NCI-H187 (cell line): ENCODE measurements at places on chromosomes 5 and 9.

GRCh38 chr9:96413302-96414221 lies 4.6 kb downstream of the ZNF367 start:
- DNase-seq: no peak

GRCh38 chr5:172877466-172878260 lies 43.6 kb downstream of the ERGIC1 start:
- no peak for DNase-seq

- no peak for DNase-seq
Measured at GRCh38 chr9:90301277-90301653, 341.4 kb downstream of the DIRAS2 start.

GRCh38 chr9:35828716-35829083 lies at the start of gene FAM221B:
Gene FAM221B (minus strand): TSS chr9:35828732. CDS start chr9:35826161, 2,571 bp downstream.
- DNase-seq: no peak

- no peak for DNase-seq
Measured at GRCh38 chr5:64690104-64690416, 243 bp upstream of the SHISAL2B start.

GRCh38 chr9:98903961-98904411 lies 39.7 kb upstream of the COL15A1 start:
- DNase-seq: no peak

DNA sequence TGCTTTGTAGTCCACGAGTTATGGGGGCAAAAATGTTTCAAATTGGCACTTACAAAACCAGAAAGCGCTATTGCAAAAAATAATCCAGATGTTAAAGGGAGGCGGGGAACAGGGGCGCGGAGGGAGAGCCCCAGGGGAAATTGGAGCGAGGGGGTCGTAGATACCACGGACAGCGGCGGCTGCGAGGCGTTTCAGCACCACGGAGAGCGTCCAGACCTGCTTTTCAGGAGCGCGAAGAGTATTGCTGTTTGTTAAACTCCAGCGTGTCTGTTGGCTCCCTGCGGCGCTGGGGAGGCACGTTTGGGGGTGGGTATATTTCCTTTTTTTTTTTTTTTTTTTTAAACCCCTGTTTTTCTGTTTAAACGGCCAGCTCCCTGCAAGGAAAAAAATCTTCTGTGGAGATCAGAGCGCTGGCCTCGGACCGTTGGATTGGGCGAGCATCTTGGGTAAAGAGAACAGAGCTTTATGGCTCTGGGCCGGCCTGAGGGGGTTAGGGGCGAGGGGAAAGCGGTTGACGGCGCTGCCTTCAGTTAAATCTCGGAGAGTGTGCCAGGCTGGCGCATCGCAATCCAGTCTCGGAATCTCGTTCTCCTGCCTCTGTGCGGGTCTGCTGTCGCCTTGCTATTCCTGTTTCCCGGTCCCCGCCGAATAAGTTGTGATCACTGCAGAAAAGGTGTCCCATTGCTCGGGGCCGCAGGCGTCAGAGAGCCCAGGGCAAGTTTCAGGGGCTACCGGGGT lies at the start of gene GLRA1:
TSS of gene GLRA1 (minus strand) at position 288 of the 738 bp plus-strand sequence. CDS start 302 bp downstream, outside the sequence.
- DNase-seq: no peak

GRCh38 chr9:136044971-136045594 lies 50.0 kb downstream of the NACC2 start:
- no peak for DNase-seq

- DNase-seq: no peak
Measured at GRCh38 chr5:158884827-158885518, 214.7 kb downstream of the EBF1 start.

DNA sequence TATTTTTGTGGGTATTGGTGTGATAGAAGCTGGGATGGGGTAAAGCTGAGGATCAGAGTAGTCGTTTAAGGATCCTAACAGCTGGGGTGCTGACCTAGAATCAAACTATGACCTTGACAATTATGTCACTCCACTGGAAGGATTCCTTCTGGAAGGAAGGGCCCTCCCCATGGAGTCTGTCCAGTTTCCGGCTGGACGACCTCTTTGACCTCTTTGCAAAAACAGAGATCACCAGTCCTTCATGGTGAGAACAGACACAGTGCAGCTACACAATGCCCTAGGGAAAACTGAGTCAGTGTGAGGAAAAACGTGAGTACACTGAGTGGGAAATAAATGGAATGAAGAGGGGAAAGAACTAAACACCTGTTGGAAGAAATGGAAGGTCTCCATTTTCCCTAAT lies 445.6 kb downstream of the MAT2B start:
- no peak for DNase-seq

- DNase-seq: no peak
Measured at GRCh38 chr5:20959347-20959746, 971.3 kb upstream of the CDH18 start.
